Activated T-cell treated with anti-CD3 and anti-CD28 coated beads for 1 hour (primary cell): ENCODE measurements at places on chromosomes 7 and 10.

DNA sequence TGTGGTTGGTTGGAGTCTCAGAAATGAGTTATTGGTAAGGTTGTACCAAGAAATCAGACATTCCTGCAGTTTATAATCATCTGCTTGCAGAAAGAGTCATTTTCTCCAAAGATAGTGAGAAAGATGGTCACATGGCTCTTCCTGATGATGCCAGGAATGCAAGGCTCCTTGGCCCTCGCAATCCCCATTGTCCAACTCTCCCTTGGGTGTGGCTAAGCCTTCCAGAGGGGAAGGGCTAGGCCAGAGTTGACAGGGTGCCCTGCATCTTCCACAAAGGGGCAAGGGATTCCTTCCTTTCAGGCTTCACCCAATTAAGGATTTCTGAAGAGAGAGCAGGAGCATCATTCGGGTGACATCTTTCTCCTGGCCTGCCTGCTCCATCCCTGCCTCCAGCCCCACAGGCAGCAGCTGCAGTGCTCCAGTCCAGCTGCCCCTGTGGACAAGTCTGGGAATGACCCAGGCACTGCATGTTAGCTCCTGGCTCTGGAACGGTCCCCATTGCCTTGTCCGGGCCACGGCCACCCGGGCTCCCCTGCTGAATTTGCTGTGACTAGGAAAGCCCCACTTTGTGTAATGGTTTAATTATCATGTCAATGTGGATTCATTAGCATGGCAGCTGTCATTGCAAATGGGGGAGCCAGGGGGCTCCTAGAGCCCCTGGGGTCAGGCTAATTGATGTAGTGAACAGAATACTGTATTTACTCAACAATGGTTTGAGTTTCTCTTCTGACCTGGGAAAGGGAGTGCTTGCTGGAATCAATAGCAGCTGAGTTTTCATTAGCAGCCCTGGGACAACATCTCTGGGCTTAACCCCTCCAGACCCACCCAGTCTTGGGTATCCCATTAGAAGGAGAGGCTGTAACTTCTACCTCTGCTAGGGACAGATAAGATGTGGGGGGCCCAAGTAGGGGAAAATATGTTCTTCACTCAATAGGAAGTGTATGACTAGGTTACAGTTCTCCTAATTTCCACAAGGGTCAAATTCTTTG lies 112.6 kb upstream of the TBX20 start:
- DNase-seq = no peak

GRCh38 chr10:79098596-79099015 lies 29.8 kb downstream of the ZMIZ1 start:
- no peak for DNase-seq

DNA sequence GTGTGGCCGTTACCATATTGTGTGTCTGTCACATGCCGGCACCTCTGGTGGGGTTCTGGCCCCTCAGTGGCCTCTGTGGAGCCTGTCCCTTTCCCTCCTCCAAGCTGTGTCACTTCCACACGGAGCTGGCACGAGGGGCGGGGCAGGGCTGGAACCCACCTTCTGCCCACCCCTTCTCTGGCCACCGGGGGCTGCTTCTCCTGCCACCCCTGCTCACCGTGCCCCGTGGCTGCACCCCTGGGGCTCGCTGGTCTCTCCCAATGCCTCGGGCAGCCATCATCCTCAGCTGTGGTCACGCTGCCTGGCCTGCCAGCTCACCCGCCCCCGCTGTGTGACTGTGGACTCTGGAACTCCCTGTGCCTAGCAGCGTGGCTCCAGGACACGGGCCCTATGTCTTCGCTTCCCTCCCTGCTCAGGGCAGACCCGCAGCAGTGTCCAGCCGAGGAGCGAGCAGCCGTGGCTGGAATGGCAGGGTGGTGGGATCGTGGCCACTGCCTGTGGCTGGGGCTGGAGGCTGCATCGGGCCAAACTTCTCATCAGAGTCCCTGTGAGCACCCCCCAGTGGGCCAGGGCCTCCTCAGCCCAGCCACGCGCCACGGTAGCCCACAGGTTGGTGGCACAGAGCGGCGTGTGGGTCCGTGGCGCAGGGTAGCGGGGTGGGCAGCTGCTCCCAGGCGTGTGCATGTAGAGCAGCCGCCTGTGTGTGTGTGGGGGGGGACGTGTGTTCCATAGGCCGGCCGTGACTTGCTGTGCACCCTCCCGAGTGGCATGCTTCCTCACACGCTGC lies 8.1 kb downstream of the TTYH3 start:
- no peak for DNase-seq

DNA sequence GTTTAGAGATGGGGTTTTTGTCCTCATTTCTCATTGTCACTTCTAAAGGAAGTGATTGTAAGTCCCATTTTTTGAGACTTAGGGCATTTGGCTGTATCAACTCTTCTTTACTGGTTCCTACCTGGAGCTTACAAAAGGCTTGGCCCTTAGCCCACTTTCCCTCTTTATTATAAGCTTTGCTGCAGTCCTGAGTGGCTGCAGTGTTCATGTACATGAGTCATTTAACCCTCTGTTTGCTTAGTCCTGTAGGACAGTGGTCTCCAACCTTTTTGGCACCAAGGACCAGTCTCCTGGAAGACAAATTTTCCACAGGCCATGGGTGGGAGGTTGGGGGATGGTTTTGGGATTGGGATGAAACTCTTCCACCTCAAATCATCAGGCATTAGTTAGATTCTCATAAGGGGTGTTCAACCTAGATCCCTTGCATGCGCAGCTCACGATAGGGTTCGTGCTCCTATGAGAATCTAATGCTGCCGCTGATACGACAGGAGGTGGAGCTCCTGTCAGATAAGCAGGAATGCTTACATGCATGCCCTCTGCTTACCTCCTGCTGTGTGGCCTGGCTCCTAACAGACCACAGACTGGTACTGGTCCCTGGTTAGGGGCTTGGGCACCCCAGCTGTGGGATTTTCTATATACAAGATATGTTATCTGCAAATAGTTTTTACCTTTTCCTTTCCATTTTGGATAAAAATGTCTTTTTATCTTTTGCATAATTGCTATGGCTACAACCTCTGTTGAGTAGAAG lies 99.7 kb downstream of the CCSER2 start:
- no peak for DNase-seq

- DNase-seq = no peak
These were observed 447 bp downstream of the RSU1 start for GRCh38 chr10:16816830-16817124.

- DNase-seq = no peak
These were observed 129.4 kb downstream of the INHBA start for GRCh38 chr7:41573443-41573842.

DNA sequence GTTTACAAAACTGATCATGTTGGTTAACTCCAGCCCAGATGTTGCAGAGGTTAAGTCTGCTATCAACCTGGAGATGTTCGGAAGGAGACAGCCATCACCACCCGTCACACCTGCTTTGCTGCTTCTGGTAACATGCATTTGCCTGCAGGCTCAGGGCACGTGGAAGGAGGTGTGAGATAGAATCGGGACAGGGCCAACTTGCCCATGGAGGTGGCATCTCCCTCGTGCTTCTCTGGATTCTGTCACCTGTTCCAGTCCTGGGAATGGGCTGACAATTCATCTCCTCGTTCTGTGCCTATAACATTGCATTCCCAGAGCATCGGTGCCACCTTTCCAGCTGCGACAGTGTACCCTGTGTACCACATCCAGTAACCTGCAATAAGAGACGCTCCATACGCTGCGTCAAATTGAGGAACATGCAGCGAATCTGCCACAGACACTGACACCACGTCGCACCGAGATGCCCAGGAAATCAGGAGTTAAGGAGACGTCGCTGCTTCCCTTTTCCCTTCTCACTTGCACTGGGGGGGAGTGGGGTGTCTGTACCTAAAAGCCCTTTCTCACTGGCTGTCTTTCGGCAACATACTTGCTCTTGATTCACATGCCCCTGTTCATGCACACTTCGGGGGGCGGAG lies 65.8 kb downstream of the ADARB2 start:
- DNase-seq = no peak

DNA sequence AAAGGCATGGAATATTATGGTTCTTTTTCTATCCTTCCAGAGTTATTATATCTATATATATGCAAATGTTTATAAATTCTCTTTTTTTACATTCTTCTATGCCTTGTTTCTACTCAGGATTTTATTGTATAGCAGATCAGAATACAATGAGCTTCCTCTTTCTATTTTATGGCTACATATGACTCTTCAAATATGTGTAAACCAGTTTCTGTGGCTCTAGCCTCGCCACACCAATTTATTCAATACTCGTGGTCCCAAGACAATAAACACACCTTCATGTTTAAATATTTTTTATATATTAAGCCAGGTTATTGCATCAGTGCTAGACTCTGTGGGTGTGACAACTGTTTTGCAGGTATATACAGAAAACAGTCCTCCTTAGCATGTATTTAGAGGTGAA lies 237.5 kb upstream of the MKLN1 start:
- no peak for DNase-seq

DNA sequence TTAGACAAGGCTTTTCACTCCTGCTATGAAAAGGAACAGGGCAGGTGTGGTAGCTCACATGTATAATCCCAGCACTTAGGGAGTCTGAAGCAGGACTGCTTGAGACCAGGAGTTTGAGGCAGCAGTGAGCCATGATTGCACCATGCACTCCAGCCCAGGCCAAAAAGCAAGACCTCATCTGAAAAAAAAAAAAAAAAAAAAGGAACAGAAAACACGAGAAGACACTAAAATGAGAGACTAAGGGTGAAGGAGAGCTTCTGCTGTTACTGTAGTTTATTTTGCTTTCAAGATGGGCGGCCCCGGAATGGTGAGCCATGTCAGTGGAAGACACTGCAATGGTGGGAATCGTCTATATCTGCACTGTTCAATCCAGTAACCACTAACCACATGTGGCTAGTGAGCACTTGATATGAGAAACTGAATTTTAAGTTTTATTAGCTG lies 9.9 kb downstream of the PIP4K2A start:
- no peak for DNase-seq
